ENCODE measurements at places on chromosomes 1 and 21.

- no peak for DNase-seq
Observed at GRCh38 chr1:205472737-205473441, 17.0 kb upstream of the BLACAT1 start.

- no peak for DNase-seq
Observed at GRCh38 chr1:236029428-236029940, 35.4 kb downstream of the NID1 start.

DNA sequence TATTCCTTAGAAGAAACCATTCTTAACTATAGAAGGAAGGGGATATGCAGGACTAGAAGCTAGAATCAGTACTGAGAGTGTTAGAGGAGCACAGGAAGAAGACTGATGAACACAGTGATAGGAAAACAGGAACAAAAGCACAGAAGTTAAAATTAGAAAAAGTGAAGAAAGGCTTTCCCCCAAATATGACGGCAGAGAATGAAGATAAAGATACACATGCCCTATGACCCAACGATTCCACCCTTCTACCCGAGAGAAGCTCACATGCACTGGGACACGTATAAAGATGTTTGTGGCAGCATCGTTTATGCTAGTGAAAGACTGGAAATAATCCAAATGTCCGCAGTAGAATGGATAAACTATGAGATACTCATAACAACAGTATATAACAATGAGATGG is 74.2 kb downstream of the DTL start:
- DNase-seq: no peak

GRCh38 chr1:161082483-161082882 is 6.9 kb downstream of the NECTIN4 start:
- no peak for DNase-seq

GRCh38 chr1:117842408-117843170 is 86.8 kb downstream of the GDAP2 start:
- no peak for DNase-seq

DNA sequence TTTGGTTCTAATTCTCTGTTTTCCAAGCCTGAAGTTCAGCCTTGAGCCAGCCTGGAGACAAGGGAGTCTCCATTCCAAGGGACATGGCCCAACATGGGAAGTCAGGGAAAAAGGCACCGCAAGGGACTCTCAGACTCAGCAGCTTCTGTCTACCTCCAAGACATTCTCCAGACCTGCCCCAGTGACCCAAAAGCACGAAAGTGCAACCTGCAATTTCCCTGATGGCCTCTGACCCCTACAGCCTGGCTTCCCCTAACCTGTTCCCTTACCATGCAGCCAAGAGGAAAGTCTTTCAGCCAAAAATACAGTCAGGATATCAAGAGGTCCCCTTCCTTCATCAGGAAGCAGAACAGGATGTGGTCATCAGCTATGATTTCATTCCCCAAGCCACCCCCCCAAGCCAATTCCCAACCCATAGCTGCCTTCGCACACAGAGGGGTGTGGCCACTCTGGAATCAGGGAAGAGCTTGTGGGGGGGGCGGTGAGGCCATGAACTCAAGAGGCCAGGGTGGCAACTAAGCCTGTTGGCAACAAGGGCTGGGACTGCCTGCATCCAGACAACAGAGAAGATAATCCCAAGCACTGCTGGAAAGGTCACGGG is 59.2 kb downstream of the TIAM1 start:
- peak; percentile 70 for DNase-seq

- peak; percentile 96 for DNase-seq
Observed at GRCh38 chr21:33940164-33940880, 24.7 kb upstream of the ATP5PO start.

GRCh38 chr1:225694151-225694603 is 41.3 kb upstream of the ENAH start:
- peak; percentile 48 for DNase-seq

- DNase-seq: peak; percentile 26
Observed at GRCh38 chr1:219498666-219499065, 114.2 kb downstream of the ZC3H11B start.

- DNase-seq: no peak
Observed at GRCh38 chr1:161158316-161159010, 837 bp upstream of the USP21 start.

GRCh38 chr1:9296850-9297249 is 4.2 kb downstream of the SPSB1 start:
- DNase-seq: no peak

GRCh38 chr1:209583408-209583807 is at the start of gene CAMK1G:
Gene CAMK1G (plus strand): TSS chr1:209583714. CDS start chr1:209594984, 11,270 bp downstream.
- peak; percentile 81 for DNase-seq

GRCh38 chr1:156947818-156948525 is 27.5 kb downstream of the LRRC71 start:
- DNase-seq: no peak

DNA sequence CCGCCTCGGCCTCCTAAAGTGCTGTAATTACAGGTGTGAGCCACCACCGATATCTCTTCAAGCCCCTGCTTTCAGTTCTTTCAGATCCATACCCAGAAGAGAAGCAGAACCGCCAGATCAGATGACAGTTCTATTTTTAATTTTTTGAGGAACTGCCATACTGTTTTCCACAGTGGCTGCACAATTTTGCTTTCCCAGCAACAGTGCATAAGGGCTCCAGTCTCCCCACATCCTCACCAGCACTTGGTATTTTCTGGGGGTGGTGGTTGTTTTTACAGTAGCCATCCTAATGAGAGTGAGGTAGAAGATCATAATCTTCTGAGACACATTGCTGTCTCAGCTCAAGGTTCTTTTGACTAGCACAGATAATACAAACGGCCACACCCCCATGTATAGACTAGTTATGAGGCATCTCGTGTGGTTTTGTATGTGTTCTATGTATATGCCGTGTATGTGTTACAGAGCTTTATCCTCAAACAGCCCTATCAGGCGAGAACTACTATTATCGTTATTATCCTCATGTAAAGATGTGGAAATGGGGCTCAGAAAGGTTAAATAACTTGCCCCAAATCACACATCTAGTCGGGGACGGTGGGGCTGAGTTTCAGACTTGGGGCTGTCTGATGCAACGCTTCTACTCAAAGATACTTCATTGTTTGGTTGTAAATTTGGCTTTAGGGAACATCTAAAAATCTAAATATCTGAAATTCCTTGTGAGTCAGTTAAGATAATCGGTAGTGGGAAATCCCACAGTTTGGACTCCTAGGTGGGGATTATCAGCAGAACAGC is 12.0 kb downstream of the FHAD1 start:
- no peak for DNase-seq

DNA sequence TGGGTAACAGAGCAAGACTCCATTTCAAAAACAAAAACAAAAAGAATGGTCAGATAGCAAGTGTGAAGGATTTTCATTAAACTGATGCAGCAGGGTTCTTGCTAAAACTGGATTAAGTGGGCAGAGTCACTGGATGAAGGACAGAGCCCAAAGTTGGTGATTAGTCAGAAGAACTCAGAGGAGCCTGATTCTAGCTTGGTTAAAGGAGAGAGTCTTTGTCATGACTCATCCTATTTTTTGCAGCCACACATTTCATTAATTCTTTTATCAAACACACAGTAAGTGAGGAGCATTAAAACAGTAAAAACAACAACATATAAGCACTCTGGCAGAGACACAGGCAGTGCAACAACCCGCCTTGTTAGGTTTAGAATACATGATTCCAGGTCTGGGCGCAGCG is 56.0 kb upstream of the EDARADD start:
- peak; percentile 1 for DNase-seq

GRCh38 chr1:53117836-53118235 is 24.6 kb downstream of the SLC1A7 start:
- no peak for DNase-seq

DNA sequence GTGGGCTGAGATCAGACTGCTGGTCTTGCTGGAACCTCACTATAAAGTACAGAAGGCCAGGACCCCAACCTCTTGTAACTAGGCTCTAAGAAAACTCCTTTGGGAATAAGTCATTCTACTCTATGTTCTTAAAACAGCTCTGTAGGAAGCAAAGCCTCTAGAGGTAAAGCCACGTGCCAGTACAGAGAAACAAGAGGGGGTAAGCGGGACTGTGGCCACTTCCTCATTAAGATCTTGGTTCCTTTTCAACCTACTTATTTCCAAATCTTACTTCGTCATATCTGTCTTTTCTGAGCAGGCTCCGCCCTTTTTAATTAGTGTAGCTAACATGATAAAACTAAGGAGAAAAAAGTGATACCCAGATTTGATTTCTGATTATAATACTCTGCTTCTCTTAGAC is 3.8 kb downstream of the NCSTN start:
- no peak for DNase-seq

GRCh38 chr1:235027076-235027861 is 101.4 kb downstream of the TOMM20 start:
- DNase-seq: no peak

DNA sequence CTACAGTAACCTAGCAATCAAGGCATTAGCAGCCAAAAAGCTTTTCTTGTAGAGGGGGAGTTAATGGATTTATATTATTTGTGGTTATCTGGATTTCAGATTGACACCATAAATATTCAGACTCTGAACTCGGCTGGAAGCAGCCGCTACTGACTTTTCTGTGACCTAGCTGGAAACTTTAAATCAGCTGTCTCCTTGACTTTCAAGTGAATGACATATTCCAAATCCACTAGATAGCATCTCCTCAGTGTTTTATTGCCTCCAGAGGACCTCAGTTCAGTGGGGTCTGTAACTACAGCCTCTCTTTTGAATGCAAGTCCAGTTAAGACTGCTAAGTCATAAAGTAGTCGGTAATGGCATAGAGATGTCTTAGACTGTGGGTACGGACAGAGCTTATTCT is 448.5 kb downstream of the NUF2 start:
- DNase-seq: no peak

- no peak for DNase-seq
Observed at GRCh38 chr1:232608427-232608826, 21.5 kb downstream of the SIPA1L2 start.

DNA sequence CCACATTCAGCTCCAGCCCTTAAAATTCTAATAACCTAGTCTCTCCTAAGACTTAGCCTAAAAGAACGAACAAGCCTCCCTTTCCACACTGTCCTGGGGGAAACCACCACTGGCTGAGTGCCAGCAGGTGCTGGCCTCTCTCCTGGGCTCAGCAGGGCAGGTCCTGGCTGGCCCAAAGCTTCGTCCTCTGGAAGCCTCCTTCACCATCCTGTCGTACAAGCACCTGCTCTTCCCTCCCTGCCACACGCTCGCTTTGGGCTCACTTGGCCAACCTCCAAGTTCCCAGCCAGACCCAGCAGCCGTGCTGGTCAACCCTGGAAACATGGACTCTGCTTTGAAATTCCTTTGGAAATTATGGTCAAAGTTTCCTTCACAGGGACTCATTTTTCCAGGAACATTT is 58.2 kb upstream of the SLC25A33 start:
- DNase-seq: no peak

DNA sequence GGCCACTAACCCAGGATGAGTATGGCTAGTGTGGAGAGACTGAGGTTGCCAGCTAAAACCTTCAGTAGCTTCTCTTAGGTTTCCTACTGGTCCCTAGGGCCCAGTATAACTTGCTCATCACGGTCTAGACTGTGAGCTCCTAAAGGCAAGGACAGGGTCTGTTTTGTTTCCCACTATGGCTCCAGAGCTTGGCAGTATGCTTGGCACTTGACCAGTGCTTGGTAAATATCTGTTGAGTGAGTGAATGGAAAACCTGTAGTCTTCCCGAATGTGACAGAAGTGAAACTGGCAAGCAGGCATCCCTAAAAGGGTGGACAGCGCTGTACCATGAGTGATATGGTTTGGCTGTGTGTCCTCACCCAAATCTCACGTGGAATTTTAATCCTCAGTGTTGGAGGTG is 13.1 kb upstream of the PARS2 start:
- no peak for DNase-seq

Data from fibroblast of skin of right biceps (primary cell).